ENCODE measurements at places on chromosomes 13 and 19. TPM values are rescaled to one million over a fixed set of nuclear protein-coding genes. Genes with fewer than 3 reads are reported as not detected.

RNU6-9 gene
- total RNA-seq, result not detected

CACNG7 gene
- not detected for total RNA-seq

ZIM2 gene
- total RNA-seq, result 0.76 TPM

RASIP1 gene
- 28.0 TPM for total RNA-seq

ACTMAP gene
- 6.1 TPM for total RNA-seq

GNA15 gene
- 9.5 TPM for total RNA-seq

CEACAM4 gene
- total RNA-seq, result 1.9 TPM

SIGLEC8 gene
- 0.49 TPM for total RNA-seq

KLF5 gene
- 83.6 TPM for total RNA-seq
